ENCODE measurements at places on chromosomes 6 and 20.
A peak's percentile ranks its signal among the peaks of the same experiment; 100 is the strongest.

- no peak for DNase-seq
Measured at GRCh38 chr20:1652960-1653359, 4.6 kb downstream of the SIRPG start.

GRCh38 chr6:149939909-149940671, 1.7 kb upstream of the ULBP2 start:
- no peak for DNase-seq

DNA sequence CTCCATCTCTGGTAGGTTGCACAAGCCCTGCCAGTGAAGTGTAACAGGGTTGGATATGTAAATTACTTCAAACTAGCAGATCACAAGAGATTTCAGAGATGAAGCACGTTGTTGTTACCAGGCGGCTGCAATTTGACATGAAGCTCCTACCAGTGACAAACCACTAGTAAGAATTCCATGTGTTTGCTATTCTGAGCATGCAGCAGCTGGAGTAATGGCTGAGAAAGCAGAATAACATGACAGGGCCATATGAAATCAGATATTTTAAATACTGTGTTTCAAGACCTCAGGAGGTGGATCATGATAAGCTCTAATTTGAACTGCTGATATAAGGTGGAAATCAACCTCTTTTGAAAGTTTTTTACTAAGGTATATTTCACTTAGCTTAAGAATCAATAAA, 11.4 kb downstream of the RIN2 start:
- no peak for DNase-seq

- DNase-seq = no peak
Measured at GRCh38 chr6:106685833-106686232, 56.5 kb downstream of the QRSL1 start.

GRCh38 chr6:157213907-157214565, 109.3 kb downstream of the TMEM242 start:
- no peak for DNase-seq

DNA sequence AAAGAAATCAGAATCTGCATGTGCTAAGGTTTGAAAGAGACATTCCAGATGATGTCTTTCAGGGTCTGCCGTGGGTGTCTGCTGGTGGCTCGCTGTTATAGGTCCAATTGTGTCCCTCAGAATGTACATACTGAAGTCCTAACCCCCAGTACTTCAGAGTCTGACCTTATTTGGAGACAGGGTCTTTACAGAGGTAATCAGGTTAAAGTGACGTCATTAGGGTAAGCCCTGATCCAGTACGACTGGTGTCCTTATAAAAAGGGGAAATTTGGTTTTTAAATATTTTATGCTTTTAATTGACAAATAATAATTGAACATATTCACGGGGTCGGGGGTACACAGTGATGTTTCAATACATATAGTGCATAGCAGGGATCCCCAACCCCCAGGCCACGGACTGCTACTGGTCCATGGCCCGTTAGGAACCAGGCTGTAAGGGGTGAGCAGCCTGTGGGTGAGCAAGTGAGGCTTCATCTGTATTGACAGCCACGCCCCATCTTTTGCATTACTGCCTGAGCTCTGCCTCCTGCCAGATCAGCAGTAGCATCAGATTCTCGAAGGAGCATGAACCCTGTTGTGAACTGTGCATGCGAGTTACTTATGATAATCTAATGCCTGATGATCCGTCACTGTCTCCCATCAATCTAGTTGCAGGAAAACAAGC, 33.2 kb upstream of the SLC22A23 start:
- no peak for DNase-seq

- no peak for DNase-seq
Measured at GRCh38 chr6:121520337-121521163, 85.1 kb downstream of the GJA1 start.

DNA sequence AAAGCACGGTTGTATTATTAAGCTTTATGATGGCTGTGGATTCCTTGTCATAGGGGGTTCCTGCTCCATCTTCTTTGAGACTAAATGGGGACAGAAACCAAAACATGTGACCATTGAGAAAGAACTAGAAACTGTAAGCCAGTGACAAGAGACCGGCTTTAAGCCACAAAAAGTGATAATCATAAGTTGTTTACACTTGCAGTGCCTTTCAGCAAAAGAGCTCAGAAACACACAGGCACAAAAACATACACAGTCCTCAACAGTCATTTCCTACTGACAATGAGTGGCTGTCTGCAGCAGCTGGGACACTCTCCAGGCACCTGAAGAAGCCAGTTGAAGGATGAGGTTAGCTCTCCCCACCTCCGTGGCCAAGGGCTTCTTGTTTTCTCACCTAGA, 20.0 kb upstream of the UBE2J1 start:
- DNase-seq = no peak

GRCh38 chr20:63081831-63082230, 75.1 kb upstream of the BHLHE23 start:
- DNase-seq = no peak

GRCh38 chr6:90502866-90503407, 83.9 kb downstream of the MAP3K7 start:
- DNase-seq = no peak

DNA sequence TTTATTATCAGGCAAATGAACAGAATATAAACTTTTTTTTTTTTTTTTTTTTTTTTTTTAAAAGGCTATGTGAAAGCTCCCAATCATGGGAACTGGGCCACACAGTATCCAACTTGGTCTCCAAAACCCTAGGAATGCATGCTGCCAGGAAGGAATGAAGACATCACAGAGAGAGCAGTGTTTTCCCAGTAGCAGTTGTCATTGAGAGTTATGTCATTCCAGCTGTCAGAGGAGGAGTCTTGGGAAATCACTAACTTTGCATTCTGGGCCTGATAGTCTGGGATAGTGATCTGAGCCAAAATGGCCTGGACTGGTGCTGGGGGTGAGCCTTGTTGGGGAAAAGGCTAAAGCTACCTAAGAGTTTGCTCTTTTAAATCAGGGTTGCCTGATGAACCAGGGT, 231.3 kb upstream of the MAP3K7 start:
- no peak for DNase-seq

GRCh38 chr20:1841554-1842140, 53.6 kb upstream of the SIRPA start:
- no peak for DNase-seq

DNA sequence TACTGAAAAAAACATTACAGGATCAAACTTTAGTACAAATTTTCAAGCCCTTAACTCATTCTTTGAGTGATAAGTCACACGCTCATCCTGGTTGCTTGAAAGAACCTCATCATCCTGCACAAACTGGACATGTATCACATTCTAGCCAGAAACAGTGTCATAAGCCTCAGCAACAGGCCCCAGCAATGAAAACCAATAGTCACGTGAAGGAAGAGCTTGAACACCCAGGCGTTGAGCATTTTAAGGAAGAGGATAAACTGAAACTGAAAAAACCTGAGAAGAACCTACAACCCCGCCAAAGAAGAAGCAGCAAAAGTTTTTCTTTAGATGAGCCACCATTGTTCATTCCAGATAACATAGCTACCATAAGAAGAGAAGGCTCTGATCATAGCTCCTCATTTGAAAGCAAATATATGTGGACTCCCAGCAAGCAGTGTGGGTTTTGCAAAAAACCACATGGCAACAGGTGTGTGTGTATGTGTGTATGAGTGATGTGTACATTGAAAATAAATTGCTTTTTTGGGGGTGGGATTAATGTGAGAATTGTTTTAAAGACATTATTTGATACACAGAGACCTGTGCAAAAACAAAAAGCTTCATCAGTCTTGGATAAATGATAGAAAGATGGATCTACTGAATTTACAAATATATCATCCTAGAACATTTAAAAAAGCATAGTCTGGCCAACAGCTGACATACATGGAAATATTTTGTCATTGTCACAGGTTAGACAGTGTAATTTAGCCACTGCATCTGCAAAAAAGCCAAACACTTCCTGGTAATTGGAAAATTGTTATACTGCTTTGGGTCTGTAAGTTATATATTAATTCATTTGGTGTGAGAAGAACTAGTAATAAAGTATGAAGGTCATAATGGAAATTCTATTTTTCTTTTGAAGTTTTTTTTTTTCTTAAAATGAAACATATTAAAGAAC, 50.1 kb downstream of the PHF3 start:
- no peak for DNase-seq

DNA sequence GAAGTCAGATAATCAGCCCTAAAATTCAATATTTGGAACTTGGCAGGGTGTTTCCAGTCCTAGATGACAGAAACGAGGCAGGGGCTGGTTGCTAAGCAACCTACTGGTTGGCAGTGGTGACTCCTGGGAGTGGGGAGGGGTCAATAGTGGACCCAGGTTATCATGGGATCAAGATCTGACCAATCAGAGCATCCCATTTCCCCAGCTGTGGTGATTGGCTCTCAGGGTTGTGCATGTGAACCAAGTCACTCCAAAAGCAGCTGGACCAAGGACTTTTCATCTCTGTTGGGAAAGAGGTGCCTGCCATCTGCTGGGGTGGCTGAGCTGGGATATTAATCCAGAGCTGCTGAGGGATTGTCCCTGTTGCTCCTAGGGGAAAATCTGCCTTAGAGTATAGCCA, 253.4 kb downstream of the PREX1 start:
- no peak for DNase-seq

DNA sequence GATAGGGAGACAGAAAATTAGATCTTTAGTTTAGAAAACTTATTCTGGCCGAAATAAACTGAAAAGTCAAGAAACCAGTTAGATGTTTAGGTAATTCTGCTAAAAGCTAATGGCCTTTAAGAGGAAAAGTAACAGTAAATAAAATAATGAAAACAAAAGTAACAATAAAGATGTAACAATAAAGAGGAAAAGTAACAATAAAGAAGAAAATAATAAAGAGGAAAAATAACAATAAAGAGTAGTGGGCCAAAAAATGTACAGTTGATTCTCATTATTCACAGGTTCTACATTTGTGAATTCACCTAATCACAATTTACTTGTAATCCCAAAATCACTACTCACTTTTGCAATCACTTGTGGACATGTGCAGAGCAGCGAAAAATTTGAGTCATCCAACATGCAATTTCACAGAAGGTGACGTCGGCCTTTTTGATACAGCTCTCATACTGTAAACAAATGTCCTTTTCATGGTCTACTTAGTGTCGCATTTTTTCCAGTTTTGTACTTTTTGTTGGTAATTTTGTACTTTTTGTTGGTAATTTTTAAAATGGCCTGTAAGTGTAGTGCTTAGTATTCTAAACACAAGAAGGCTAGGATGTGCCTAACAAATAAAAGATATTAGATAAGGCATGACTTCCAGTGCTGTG, 24.0 kb downstream of the HBS1L start:
- no peak for DNase-seq

DNA sequence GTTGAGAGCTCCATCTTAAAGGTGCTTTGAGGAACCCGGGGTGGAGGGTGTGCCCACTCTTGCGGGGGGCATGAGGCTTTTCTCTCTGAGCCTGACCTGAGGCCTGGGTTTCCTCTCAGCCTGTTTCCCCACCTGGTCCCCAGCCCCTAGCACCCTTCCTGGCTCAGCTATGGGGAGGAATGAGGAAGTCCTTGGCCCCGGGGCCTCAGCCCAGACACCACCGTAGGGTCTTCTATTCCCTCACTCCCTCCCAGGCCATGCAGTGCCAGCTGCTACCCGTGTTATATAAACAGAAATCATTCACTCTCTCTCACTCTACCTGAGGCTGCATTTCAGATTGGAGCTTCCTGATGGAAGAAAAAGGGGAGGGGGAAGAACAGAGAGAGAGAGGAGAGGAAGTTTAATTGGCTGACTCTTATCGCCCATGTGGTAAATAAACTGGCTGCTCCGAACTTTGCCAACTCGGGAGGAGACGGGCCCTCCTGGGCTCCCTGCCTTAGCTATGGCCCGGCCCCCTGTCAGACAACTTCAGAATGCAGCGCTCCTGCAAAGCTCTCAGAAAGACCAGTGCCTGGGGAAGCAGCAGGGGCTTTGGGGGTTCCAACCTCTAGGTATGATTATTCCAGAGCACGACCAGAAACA, 2.8 kb downstream of the CDH22 start:
- DNase-seq = no peak

GRCh38 chr20:986733-987355, 15.3 kb downstream of the RSPO4 start:
- DNase-seq = no peak

- DNase-seq = no peak
Measured at GRCh38 chr20:46810448-46811223, 84.0 kb upstream of the EYA2 start.

- no peak for DNase-seq
Measured at GRCh38 chr6:12748411-12748810, 31.8 kb downstream of the PHACTR1 start.

DNA sequence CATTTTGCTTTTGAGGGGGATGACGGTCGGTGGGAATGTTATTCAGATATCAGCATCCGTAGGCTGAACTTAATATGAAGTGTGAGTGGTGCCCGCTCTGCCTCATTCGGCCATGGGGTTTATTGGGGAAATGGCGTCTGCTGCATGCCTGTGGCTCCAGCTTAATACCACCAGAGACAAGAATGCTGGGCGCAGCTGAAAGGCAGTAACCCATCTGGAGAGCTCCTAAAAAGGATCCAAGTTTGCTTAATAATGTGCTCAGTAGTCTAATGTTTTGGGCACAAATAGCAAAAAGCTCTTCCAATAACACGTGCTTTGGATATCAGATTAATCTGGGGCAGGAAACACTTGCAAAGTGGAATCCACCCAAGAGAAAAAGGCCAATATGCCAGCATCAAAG, 273.0 kb upstream of the TAB2 start:
- DNase-seq = no peak

GRCh38 chr20:16732506-16733152, 2.8 kb downstream of the SNRPB2 start:
- peak; percentile 18 for DNase-seq

GRCh38 chr6:136840276-136841001, 18.0 kb downstream of the PEX7 start:
- DNase-seq = no peak

- peak; percentile 60 for DNase-seq
Measured at GRCh38 chr6:142845624-142846458, 99.1 kb downstream of the HIVEP2 start.

DNA sequence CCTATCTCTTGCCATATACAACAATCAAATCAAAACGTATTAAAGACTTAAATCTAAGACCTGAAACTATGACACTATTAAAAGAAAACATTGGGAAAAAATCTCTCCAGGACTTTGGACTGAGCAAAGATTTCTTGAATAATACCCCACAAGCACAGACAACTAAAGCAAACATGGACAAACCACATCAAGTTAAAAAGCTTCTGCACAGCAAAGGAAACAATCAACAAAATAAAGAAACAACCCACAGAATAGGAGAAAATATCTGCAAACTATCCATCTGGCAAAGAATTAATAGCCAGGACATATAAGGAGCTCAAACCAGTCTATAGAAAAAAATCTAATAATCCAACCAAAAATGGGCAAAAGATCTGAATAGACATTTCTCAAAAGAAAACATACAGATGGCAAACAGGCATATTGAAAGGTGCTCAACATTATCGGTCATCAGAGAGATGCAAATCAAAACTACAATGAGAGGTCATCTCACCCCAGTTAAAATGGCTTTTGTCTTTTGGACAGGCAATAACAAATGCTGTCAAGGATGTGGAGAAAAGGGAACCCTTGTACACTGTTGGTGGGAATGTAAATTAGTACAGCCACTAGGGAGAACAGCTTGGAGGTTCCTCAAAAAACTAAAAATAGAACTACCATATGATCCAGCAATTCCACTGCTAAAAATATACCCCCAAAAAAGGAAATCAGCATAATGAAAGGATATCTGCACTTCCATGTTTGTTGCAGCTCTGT, 76.2 kb downstream of the SNX5 start:
- no peak for DNase-seq
